ENCODE measurements at places on chromosomes 2 and 18. TPM values are rescaled to one million over a fixed set of nuclear protein-coding genes. Genes with fewer than 3 reads are reported as not detected.

The TUBA4B gene
- polyA plus RNA-seq, result 0.07 TPM

The IL36A gene
- not detected for polyA plus RNA-seq

The ATP6V1C2 gene
- 0.13 TPM for polyA plus RNA-seq

The SESTD1 gene
- 5.8 TPM for polyA plus RNA-seq

The ZAP70 gene
- 0.01 TPM for polyA plus RNA-seq

GRCh38 chr2:3634596-3635121 lies 23.3 kb upstream of the ALLC start:
- DNase-seq, result no peak

DNA sequence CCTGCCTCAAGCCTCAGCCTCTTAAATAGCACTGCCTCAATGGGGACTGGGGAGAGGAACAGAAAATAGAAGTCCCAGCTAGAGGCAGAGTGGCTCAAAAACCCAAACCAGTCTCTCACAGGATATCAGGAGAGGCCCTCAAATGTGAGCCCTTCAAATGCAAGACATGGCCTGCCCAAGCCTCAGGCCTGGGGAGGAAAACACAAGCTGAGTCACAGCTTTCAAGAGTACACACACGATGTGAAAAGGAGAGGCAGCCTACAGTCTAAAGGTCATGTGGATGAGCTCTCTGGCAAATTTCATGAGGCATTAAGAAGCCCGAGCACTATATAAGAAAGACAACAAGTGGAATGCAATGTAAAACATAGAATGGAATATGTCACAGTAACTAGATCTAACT lies 316.6 kb upstream of the MEX3C start:
- DNase-seq, result peak; percentile 75

GRCh38 chr2:23769364-23769763 lies 157.6 kb downstream of the ATAD2B start:
- no peak for DNase-seq

GRCh38 chr2:171762879-171763573 lies 75.8 kb downstream of the DYNC1I2 start:
- DNase-seq, result no peak
